ENCODE measurements at places on chromosomes 4 and X. TPM values are rescaled to one million over a fixed set of nuclear protein-coding genes. Genes with fewer than 3 reads are reported as not detected.

The SUPT20HL2 gene
- total RNA-seq, result not detected

The HPGD gene
- not detected for total RNA-seq

The MYL5 gene
- total RNA-seq, result 18.3 TPM

The SHROOM3 gene
- 0.19 TPM for total RNA-seq

Measured in bladder microvascular endothelial cell (primary cell).